ENCODE measurements at places on chromosomes 6 and 20. TPM values are rescaled to one million over a fixed set of nuclear protein-coding genes. Genes with fewer than 3 reads are reported as not detected.

DNA sequence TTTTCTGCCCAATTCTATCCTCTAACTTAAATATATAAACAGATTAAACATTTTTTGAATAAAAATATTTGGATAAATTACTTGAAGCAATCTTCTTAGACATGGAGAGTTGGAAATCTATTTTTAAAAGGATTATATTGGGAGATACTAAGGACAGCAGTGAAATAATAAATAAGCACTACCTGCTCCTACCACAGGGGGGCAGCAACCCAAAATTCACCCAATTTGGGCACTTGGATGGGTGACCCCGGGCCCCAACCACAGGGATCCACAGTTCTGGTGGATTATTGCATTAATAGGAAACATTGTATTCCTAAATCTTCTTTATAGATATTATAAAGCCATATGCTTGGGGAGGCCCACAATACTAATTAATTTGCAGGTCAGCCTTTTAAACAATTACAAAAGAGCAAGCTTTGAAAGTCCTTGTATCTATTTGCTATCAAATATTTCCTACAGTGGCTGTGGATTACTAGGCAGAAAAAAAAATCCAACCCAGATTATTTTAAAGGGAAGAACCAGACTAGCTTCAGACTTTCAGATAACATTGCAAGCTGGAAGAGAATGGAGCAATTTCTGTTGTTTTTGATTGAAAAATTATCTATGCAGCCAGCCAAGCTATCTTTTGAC, 66.4 kb upstream of the PDE10A start:
- DNase-seq: no peak

DNA sequence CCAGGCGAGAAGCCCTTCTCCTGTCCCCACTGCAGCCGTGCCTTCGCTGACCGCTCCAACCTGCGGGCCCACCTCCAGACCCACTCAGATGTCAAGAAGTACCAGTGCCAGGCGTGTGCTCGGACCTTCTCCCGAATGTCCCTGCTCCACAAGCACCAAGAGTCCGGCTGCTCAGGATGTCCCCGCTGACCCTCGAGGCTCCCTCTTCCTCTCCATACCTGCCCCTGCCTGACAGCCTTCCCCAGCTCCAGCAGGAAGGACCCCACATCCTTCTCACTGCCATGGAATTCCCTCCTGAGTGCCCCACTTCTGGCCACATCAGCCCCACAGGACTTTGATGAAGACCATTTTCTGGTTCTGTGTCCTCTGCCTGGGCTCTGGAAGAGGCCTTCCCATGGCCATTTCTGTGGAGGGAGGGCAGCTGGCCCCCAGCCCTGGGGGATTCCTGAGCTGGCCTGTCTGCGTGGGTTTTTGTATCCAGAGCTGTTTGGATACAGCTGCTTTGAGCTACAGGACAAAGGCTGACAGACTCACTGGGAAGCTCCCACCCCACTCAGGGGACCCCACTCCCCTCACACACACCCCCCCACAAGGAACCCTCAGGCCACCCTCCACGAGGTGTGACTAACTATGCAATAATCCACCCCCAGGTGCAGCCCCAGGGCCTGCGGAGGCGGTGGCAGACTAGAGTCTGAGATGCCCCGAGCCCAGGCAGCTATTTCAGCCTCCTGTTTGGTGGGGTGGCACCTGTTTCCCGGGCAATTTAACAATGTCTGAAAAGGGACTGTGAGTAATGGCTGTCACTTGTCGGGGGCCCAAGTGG, 5.3 kb downstream of the SNAI1 start:
- no peak for DNase-seq

The GATA5 gene
- total RNA-seq: not detected

DNA sequence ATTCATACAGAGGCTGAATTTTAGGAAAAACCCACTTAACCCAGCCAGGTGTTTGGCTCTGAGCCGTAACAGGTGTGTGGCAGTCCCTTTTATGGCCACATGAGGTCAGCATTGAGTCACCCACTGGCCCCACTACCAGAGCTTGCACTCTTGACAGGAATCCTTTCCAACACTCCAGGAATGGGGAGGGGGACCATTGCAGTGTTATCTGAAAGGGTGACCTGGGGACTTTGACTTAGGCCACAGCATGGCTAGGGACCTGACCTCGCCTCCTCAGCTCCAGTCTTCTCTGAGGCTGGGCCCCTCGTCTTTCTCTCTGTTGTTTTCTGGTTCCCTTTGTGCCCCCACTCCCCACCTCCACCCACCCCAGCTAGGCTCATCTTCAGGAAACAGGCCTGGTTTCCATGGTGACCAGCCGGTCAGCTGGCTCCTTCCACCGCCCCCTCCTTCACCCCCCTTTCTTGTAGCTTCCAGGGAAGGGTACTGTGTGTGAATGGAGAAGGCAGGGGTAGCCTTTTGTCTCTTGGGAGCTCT, 2.1 kb upstream of the TMEM151B start:
- DNase-seq: peak; percentile 62

The ADA gene
- total RNA-seq: 8.8 TPM
